ENCODE measurements at places on chromosomes 2 and 18. TPM values are rescaled to one million over a fixed set of nuclear protein-coding genes. Genes with fewer than 3 reads are reported as not detected.

DNA sequence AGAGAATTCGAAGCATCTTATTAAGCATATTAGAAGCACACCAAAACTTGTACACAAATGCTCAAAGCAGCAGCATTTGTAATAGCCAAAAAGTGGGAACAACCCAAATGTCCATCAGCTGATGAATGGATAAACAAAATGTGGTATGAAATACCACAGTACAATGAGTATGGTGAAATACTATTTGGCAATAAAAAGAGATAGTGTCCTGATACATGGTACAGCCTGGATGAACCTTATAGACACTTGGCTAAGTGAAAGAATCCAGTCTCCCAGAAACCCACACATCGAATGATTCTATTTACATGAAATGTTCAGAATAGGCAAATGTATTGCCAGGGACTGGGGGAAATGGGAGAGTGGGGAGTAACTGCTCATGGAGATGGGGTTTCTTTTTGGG lies 3.0 kb downstream of the SPATA3 start:
- DNase-seq, result no peak

- no peak for DNase-seq
Observed at GRCh38 chr2:424306-425171, 136.6 kb upstream of the ALKAL2 start.

GRCh38 chr2:145692971-145693478 lies 1173.1 kb upstream of the ZEB2 start:
- DNase-seq, result no peak

DNA sequence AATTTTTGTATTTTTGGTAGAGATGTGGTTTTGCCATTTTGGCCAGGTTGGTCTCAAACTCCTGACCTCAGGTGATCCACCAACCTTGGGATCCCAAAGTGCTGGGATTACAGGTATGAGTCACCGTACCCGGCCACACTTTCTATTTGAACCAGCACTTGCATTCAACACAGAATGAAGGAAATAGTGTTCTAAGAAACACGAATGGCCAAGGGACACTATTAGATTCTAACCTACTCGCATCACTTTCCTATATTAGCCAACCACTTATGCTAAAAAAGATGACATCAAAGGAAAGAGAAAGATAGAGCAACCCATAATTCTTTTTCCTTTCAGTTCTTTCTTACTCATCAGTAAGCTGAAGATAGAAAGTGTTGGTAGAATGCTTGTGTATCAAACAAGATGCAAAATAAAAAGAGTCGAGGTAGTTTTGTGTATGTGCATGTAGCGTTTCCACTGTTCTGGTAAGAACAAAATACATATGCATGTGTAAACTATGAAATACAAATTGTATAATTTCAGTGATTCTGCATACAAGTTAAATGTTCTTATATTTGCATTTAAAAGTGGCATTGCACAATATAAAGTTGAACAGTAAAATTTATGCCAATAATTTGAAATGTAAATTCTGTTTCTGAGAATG lies 247.6 kb downstream of the CDCA7 start:
- no peak for DNase-seq

GRCh38 chr2:79697200-79697599 lies 184.3 kb downstream of the CTNNA2 start:
- no peak for DNase-seq

- DNase-seq, result no peak
Observed at GRCh38 chr2:177589186-177589585, 196.6 kb downstream of the AGPS start.

DNA sequence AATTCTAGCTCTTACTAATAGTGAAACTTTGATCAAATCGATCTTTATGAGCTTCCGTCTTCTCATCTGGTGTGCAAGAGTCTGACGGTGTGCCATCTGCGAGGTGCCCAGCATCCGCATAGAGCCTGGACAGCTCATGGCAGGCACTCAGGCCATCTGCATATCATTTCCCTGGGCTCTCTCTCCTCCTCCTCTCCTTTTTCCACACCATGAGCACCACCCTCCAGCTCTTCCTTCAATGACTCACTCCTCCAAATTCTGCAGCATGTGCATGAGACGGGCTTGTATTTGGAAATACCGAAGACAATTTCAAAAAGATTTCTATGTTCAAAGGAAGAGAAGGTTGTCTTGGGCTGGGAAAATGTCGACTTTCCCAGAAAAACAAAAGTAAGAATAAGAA lies 161.1 kb downstream of the CCBE1 start:
- DNase-seq, result no peak

DNA sequence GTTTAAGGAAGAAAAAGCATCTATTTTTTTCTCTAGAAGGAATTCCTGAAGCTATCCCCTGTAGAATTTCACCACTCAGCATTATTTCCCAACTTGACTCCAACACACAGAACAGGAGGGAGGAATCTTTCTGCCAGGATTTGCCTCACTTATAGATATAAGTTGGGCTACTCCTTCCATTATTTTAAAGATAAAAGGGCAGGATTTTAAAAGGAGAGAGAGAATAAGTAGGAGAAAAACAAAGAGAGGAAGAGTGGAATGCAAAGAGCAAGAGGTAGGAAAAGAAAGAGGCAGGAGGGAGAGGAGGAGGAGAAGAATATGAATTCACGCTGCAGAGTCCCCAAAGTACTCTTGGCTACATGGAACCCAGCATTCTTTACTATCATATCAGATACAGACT lies 182.5 kb downstream of the TCF4 start:
- DNase-seq, result no peak

- DNase-seq, result no peak
Observed at GRCh38 chr2:20665243-20666004, 1.5 kb upstream of the GDF7 start.

DNA sequence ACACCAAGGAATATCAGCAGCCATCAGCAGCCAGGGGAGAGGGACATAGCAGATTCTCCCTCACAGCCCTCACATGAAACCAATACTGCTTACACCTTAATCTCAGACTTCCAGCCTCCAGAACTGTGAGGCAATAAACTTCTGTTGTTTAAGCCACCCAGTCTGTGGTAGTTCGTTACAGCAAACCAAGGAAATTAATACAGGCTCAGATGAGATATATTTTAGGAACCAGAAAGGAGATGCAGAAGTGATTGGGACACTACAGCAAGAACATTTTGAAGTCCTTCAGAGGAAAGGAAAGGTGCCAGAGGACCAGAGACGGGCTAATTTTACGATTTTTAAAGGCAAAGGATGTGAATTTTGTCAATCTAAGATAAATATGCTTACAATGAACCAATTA lies 60.6 kb downstream of the IKZF2 start:
- no peak for DNase-seq

DNA sequence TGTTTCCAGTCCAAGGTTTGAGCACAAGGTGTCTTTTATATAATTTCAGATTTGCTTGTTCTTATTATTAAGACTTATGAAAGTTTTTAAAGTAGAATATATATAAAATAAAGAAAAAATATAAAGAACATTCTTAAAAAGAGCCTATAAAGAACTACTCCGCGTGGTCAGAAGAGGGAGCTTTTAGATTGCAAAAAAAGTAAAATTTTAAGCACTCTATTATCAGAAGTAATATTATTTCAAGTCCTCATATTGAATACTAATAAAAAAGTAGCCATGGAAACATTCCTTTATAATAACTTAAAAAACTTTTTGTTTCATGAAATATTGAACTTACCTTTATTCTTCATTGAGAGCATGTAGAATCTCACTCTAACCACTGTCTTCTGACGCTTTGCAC lies 51.4 kb downstream of the LINC00305 start:
- no peak for DNase-seq

TRIM54 gene
- polyA plus RNA-seq, result 5.3 TPM

MTCL1 gene
- 18.5 TPM for polyA plus RNA-seq
